ENCODE measurements at places on chromosomes 3 and 15.

GRCh38 chr3:11514191-11514821 is 129.4 kb downstream of the VGLL4 start:
- no peak for DNase-seq

GRCh38 chr3:140493271-140493670 is 184.6 kb upstream of the TRIM42 start:
- no peak for DNase-seq

GRCh38 chr3:161035711-161036110 is 69.4 kb downstream of the B3GALNT1 start:
- DNase-seq = no peak

- no peak for DNase-seq
Observed at GRCh38 chr15:100931143-100931890, 12.2 kb downstream of the LRRK1 start.

- DNase-seq = no peak
Observed at GRCh38 chr15:89184357-89184756, 37.0 kb downstream of the RLBP1 start.

- DNase-seq = no peak
Observed at GRCh38 chr3:191327526-191327925, 1.7 kb upstream of the CCDC50 start.

- DNase-seq = no peak
Observed at GRCh38 chr3:71520161-71521020, 63.1 kb downstream of the FOXP1 start.

DNA sequence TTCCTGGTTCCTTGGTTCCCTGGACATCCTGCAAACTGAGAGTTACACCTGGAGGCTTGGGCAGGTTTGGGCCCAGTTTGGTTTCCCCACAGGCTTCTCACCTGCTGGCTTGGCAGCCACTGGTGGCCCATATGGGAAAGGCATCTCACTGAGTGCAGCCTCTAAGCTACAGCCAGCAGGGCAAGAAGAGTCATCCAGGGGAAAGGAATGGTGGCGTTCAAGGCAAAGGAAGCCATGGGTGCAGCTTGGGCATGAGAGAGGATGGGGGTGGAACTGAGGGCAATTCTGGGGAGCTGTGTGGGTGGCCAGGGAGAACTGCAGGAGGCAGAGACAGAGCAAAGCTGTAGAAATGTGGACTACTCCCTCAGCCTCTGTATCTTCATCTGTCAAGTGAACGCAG is 106.4 kb downstream of the EPHB1 start:
- no peak for DNase-seq

DNA sequence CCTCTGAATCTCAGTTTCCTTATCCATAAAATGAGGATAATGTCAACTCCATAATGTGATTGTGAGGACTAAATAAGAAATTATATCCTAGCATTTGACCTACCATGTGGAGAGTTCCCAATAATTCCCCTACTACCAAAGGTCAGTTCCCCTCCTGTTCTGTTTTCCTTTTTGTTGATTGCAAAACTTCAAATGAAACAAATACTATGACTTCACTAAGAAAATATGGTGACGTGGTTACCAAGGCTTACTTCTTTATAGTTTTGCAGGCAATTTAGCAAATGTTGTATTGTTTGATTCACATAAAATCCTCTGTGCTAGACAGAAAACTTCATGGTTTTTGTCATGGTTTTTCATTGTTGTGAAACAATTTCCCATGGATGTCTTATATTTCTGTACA is 153.8 kb upstream of the RORA start:
- DNase-seq = no peak

- DNase-seq = no peak
Observed at GRCh38 chr3:94935738-94936580, 873.1 kb downstream of the NSUN3 start.

GRCh38 chr3:25744470-25744869 is 38.8 kb downstream of the NGLY1 start:
- DNase-seq = no peak

GRCh38 chr3:30535525-30535924 is 70.9 kb upstream of the TGFBR2 start:
- DNase-seq = no peak

- no peak for DNase-seq
Observed at GRCh38 chr15:49366496-49366895, 56.5 kb upstream of the FGF7 start.

DNA sequence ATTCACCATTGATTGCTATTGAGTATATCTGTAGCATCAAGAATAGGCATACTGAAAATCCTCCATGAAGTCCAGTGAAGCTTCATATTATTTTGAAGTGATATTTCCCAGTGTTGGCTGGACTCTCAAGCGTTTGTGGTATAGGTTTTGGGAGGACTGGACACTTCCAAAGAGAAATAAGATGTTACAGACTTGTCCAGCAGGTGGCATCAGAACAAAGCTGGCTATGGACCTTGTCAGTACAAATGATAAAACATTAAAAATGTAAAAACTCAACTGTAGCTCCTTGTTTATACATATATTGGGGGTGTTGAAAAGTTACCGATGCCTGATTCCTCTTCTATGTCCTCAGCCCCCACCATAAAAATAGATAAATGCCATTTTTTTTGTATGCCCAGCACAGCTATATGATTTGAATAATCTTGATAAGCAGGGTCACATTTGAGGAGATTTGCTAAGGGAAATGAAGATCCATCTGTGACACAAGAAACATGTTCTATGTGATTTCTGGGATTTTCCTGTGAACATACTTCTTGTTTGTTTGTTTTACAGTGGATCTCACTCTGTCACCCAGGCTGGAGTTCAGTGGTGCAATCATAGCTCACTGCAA is 54.5 kb upstream of the GOLGA6B start:
- DNase-seq = no peak

DNA sequence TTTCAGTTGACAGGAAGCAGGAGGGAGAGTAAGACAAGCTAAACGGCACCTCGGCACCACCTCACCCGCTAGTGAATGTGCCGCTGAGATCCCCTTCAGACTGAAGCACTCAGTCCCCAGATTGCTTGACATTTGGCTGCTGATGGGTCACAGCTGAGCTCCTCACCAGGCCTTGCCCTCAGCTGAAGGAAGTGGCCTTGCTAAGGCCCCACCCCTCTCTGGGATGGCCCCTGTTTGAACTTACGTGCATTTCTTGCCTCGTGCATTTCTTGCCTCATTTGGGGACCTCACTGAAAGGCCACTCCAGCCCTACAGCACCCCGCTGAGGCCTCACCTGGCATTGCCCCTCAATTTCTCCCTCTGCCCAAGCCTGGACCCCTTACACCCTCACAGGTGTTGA is 39.8 kb downstream of the EOGT start:
- no peak for DNase-seq

DNA sequence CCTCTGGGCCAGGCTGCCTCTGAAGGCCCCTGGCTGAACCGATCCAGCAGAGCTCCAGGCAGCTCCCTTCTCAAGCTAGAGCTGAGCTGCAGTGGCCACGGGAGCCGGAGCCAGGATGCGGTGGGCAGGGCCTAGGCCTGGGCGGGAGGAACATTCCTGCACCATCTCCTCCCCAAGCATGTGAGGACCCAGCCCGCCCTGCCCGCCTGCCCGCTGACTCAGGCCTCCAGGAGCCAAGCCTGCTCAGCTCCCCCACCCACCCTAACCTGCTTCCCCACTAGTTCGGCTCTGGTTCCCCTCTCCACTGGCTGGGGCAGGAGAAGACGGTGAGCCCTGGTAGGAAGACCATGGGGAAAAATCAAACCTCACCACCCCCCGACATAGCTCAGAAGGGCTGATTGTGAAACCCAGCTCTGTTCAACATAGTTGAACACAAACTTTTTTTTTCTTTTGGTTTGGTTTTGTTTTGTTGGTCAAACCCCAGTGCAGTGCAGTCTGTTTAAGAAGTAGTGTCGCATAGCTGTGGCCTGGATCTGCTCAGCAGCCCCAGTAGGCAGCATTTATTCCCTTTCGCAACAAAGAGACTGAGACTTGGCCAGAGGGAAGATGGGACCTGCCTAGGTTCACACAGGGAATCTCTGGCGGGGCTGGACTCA is 13.5 kb downstream of the SNX33 start:
- DNase-seq = no peak

- DNase-seq = no peak
Observed at GRCh38 chr15:28128031-28128430, 28.9 kb upstream of the OCA2 start.

Measured in activated CD4-positive, alpha-beta T cell treated with anti-CD3 and anti-CD28 coated beads, Interleukin-2, amount 50 U/mL, for 4 hours (primary cell).